CD4-positive, alpha-beta T cell treated with Interleukin-2 at 100 ng/mL for 4 hours (primary cell): ENCODE measurements at places on chromosomes 2 and 18.

GRCh38 chr2:173286153-173286809 lies 68.4 kb upstream of the CDCA7 start:
- no peak for DNase-seq

GRCh38 chr18:25898965-25899364 lies 191.4 kb downstream of the SS18 start:
- DNase-seq, result no peak

- no peak for DNase-seq
Measured at GRCh38 chr2:36706021-36706876, 9.7 kb downstream of the VIT start.

- DNase-seq, result no peak
Measured at GRCh38 chr18:55251254-55251971, 292.2 kb upstream of the CCDC68 start.

GRCh38 chr18:50986360-50987087 lies 18.7 kb downstream of the ELAC1 start:
- no peak for DNase-seq

GRCh38 chr2:72041638-72042111 lies 106.0 kb downstream of the CYP26B1 start:
- DNase-seq, result no peak

- DNase-seq, result no peak
Measured at GRCh38 chr2:176106581-176107539, at the start of gene HOXD11. HOXD11 (plus strand) TSS chr2:176107280; CDS start chr2:176107356, 76 bp downstream.

DNA sequence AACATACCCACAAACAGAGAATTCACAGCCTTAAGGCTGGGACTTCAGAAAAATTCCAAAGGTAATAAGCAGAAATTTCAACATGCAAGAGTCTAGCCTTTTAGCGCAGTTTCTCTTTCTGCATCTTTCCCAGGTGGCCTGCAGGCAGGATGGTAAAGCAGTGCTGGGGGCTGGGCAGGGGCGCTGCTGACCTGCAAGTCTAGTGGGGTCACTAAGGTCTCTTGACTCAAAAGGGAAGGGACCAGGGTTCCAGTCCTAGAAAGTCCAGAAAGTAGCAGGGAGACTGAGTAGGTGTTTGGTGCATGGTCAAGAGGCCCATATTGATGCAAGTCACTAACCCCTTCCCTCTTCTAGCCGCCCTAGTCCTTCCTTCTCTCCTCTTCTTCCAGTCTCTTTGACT lies 169.2 kb downstream of the TGIF1 start:
- no peak for DNase-seq

DNA sequence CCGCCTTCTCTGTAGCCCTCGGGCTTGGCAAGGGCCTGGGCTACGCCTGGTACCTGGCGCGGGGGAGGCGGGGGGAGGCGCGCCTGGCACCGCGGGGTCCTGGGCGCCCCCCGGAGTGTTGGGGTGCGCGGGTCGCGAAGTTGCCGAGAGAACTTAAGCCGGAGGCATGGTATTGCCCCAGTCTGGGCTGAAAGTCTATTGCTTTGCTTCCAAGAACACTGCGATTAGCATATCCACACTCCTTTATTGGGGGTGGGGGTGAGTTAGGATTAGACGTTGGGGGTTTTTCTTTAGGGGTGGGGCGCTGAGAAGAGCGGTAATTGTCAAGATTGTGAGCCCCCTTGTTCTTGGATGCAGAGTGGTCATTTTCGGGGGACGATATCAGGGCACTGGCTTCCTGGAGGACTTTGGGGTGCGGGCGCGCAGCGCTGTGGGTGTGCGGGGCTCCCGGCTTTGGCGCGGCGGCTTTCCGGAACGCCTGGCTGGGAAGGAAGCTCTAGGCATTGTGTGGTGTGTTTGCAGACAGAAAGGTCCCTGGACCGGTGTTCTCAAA lies 798 bp downstream of the TANC1 start:
- DNase-seq, result no peak

GRCh38 chr18:6521803-6522418 lies 107.2 kb upstream of the L3MBTL4 start:
- no peak for DNase-seq

- DNase-seq, result no peak
Measured at GRCh38 chr2:66539452-66539851, 104.5 kb downstream of the MEIS1 start.

DNA sequence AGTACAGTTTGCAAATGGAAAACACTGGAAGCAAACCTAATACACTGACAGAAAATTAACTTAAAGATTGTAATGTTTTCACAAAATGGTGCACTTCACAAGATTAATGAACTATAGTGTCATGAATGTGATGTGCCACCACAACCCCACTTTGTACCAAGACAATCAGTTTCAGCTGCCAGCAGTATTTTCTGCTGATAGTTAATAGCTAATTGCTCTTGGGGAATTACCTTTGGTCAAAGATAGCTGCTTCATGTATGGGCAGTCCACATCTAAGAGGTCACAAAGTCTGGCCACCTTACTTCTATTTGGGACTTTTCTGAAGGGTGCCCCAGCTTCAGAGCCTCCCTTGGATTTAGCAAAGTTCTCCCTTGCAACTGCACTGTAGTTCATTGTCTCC lies 254.0 kb downstream of the CALCRL start:
- no peak for DNase-seq

GRCh38 chr2:102096103-102096502 lies 46.4 kb upstream of the IL1R1 start:
- DNase-seq, result no peak

DNA sequence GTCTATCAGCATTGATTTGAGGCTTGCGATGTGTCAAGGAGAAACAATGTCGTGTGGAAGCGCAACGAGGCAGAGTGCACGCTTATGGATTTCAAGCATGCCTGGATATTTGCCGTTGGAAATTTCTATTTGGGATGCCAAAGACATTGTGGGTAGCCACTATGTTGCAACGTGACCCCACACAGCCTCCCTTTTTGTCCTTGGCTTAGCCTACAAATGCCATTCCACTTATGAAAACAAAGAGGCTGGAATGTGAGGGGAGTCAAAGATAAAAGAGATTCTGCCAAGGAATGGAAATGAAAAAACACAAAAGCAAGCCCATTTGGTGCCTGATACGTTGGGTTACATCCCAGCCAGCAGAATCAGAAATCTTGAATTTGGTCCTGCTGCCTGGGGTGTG lies 721.2 kb downstream of the GALR1 start:
- no peak for DNase-seq

GRCh38 chr2:232942831-232943230 lies 70.2 kb downstream of the NGEF start:
- no peak for DNase-seq

DNA sequence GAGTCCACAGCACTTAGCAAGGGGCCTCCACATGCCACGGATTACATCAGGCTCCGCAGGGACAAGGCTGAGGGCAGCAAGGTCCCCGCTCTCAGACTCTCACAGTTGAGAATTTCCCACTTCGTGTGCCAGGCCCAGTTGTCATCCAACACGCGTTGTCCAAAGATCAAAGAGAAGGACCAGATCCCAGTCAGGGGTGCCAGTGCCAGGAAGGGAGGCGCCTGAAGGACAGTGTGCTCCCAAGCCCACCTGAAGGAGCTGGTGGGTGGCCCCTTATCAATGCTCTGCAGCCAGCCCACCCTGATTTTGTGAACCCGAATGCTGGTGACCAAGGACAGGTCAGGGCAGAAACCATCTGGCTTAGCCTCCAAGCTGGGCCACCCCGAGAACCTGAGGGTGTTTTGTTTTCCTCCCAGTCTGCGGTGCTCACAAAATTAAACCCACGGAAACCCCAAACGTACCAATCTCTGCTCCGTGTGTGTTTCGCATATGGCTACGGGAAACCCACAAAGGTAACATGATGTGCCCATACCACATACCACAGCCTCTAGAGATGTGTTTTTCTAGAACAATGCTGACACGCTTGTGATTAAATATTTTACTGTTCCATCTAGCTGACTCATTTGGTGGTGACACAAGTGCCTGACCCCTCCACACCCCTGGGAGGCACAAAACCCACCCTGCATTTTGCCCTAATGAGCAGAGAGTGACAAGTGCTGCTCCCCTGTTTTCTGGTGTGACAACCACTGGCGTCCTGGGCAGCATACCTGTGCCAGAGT lies 24.5 kb downstream of the CRACDL start:
- DNase-seq, result no peak

DNA sequence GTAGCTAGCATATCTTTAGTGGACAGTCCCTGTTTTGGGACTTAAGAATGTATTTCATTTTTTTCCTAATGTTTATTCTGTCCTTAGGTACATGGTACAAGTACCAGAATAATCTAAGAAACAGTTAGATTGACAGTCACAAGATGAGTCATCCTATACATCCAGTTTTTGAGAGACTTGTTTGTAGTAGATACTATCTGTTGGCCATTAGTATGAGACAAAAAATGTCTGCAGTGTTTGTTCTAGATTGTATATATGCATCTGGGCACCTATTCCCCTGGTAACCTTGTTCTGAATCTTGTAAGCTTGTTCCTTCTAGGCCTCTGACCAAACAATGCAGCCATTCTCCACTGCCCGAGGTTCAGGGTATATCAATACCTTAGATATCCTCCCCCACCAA lies 1343.5 kb downstream of the SUCLG1 start:
- DNase-seq, result no peak
